Progenitor cell of endocrine pancreas (in vitro differentiated cells): ENCODE measurements at places on chromosomes 6 and 20.
A peak's percentile ranks its signal among the peaks of the same experiment; 100 is the strongest.

DNA sequence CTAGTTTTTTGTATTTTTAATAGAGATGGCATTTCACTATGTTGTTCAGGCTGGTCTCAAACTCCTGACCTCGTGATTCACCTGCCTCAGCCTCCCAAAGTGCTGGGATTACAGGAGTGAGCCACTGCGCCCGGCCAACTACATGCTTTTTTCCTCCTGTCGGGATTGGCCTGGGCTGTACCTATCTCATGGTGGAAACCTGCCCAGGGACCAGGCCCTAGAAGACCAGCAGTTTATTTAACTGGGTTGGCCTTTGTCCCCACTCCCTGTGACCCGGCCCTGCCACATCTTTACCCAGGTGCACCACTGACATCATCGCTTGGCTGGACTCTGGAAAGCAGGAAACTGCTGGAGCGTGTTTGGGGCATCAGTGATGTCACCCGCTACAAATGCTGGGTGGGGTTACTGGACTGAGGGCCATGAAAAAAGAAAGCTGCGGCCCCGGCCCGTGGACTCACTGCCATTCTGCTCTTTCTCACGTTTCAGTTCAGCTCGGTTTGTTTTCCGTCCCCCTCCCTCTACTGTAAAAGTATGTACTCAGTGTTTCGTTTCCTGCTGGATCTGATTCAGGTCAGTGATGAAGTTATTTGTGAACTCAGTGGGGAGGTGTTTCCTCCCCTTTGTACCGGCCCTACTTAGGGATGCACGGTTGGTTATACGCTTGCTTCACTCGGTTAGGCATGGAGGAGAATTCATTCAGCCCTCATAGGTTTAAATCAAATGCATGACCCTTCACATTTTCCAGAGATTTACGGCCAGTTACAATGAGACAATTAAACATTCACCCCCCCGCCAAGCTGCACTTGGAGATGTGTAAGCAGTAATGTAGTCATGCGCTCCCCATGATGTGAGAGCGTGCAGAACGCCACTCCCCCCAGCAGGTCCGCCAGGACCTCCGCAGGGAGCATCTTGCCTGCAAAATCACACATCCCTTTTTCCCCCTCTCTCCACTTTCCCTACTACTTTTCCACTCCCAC lies 179.3 kb downstream of the MTHFD1L start:
- H3K4me3 ChIP-seq, result no peak overlapping the region
- H3K4me1 ChIP-seq, result peaks cover 5% of the 10 kb centered on the region
- H3K27ac ChIP-seq, result peak overlapping the region; percentile 87
- peaks cover 15% of the 10 kb centered on the region for H3K36me3 ChIP-seq
- no peak for DNase-seq

GRCh38 chr6:4563877-4564276 lies 212.3 kb upstream of the CDYL start:
- peaks cover 5% of the 10 kb centered on the region for H3K27me3 ChIP-seq
- H3K27ac ChIP-seq, result no peak overlapping the region
- no peaks in the 10 kb centered on the region for H3K36me3 ChIP-seq
- no peak for DNase-seq
- no peaks in the 10 kb centered on the region for H3K4me1 ChIP-seq

GRCh38 chr6:141165002-141165665 lies 967.6 kb upstream of the GJE1 start:
- H3K27ac ChIP-seq, result peak overlapping the region; percentile 91
- no peak overlapping the region for H3K4me3 ChIP-seq
- DNase-seq, result no peak
- H3K4me1 ChIP-seq, result peaks cover 23% of the 10 kb centered on the region
- H3K27me3 ChIP-seq, result no peaks in the 10 kb centered on the region

- no peak for DNase-seq
- H3K4me1 ChIP-seq, result peaks cover 42% of the 10 kb centered on the region
- H3K27ac ChIP-seq, result peak overlapping the region; percentile 20
These were observed 55.2 kb upstream of the TBC1D7 start for GRCh38 chr6:13383328-13384163.

DNA sequence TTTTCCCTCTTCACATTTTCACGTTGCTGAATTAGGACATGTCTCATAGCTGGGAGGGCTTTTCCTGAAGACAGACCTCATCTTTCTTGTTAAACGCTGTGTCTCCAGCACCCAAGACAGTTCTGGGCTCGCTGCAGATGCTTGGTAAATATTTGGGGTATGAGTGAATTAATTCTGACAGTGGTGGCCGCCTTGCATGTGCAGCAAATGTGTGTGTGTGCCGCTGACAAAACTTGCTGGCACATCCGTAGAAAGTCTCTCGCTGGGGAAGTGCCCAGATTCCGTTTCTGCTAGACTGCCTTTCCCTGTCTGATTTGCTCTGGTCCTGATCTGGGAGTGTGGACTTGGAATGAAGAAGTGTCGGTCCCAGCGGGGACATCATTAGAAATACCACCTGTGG lies 48.2 kb upstream of the ZNFX1 start:
- H3K4me3 ChIP-seq, result no peak overlapping the region
- H3K36me3 ChIP-seq, result no peaks in the 10 kb centered on the region
- DNase-seq, result no peak

- DNase-seq, result no peak
- peaks cover 2% of the 10 kb centered on the region for H3K27me3 ChIP-seq
- no peaks in the 10 kb centered on the region for H3K4me1 ChIP-seq
- no peaks in the 10 kb centered on the region for H3K36me3 ChIP-seq
- no peak overlapping the region for H3K4me3 ChIP-seq
These were observed 512.1 kb downstream of the QKI start for GRCh38 chr6:163926642-163927041.

- no peaks in the 10 kb centered on the region for H3K4me1 ChIP-seq
- H3K4me3 ChIP-seq, result no peak overlapping the region
- no peak overlapping the region for H3K27ac ChIP-seq
- no peaks in the 10 kb centered on the region for H3K36me3 ChIP-seq
- no peak for DNase-seq
These were observed 162.3 kb upstream of the FBXL4 start for GRCh38 chr6:99110029-99110428.

DNA sequence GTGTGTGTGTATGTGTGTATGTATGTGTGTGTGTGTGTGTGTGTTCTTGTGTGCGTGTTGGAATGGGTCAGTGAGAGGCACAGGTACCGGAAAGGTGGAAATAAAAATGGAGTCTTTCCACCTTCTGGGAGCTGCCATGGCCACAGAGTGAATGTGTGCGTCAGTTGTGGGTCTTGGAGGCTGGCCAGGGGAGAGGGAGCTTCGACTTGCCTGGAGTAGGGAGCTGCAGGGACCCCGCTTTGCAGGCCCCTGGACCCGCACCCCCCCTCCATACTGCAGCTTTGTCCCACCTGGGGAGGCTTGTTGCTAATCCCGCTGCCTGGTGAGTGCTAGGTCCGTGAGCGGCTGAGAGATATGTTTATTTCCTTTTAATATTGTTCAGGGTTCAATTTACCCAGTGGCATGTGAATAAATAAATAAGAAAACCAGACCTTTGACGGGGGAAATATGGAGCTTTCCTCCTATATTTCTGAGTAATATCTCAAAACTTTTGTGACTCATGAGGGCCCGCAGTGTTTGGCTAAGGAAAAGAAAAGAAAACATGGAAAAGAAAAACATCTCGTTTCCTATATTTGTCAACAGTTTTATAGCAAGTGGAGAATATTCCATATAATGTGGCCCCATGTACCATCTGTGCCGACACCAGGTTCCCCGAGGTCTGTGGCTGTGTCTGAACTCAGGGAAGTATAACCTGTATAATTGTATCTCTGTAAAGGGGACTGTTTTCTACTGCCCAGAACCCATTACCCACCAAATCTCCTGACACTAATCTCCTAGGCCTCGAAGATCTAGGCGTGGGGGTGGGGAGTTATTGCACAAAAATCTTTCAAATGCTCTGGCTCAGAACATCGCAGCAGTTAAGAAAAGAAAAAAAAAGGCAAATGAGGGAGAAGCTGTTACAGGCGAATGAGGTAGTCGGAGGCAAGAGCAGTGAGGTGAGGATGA lies 24.6 kb upstream of the CCDC167 start:
- H3K27ac ChIP-seq, result no peak overlapping the region
- DNase-seq, result no peak
- H3K36me3 ChIP-seq, result no peaks in the 10 kb centered on the region
- peaks cover 54% of the 10 kb centered on the region for H3K27me3 ChIP-seq
- H3K4me1 ChIP-seq, result no peaks in the 10 kb centered on the region
